ENCODE measurements at places on chromosomes 5 and 9.

GRCh38 chr9:81898851-81899250 is 29.4 kb upstream of the SPATA31D4 start:
- DNase-seq, result no peak

GRCh38 chr5:61319388-61320146 is 12.5 kb upstream of the ZSWIM6 start:
- DNase-seq, result peak; percentile 54

- DNase-seq, result no peak
Measured at GRCh38 chr5:79493596-79494345, 20.2 kb downstream of the HOMER1 start.

DNA sequence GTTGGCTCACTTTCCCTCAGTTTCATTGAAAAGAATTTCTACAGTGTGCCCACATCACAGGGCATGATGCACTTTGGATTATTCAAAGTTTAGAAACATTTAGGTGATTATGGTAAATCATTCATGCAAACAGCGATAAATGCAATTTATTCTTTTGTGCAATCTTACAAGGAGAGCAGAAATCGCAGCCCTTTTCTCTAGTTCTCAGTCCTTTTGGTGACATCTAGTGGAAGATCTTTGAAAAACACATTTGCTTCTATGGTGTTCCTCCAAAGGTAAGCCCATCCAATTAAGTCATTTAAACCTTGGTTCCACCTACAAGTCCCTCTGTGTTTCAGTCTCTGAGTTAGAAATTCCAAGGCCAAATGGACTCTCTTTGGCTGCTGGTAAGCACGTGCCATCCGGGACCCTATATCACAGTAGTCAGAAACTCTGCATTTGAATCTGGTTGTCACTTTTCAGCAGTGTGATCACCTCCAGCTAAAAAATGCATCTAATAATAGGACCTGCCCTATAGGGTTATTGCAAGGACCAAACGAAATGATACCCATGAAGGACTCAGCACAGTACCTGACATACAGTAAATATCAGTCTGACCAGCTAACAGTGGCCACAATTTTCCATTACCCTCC is 66.4 kb downstream of the MACROH2A1 start:
- no peak for DNase-seq

GRCh38 chr5:130724658-130725057 is 440.4 kb downstream of the HINT1 start:
- DNase-seq, result no peak

DNA sequence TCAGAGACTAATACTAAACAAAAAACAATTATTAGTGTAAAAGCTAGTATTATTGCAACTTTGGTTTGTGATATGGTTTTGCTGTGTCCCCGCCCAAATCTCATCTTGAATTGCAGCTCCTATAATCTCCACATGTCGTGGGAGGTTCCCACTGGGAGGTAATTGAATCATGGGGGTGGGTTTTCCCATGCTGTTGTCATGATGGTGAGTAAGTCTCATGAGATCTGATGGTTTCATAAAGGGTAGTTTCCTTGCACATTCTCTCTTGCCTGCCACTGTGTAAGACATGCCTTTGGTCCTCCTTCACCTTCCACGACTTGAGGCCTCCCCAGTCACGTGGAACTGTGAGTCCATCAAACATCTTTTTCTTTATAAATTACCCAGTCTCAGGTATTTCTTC is 325.9 kb upstream of the DAB2 start:
- no peak for DNase-seq

- no peak for DNase-seq
Measured at GRCh38 chr9:83935276-83935935, 14.2 kb upstream of the KIF27 start.

GRCh38 chr9:78575081-78575480 is 278.2 kb downstream of the PSAT1 start:
- DNase-seq, result no peak

- no peak for DNase-seq
Measured at GRCh38 chr5:69368458-69369339, 621 bp downstream of the AK6 start.

DNA sequence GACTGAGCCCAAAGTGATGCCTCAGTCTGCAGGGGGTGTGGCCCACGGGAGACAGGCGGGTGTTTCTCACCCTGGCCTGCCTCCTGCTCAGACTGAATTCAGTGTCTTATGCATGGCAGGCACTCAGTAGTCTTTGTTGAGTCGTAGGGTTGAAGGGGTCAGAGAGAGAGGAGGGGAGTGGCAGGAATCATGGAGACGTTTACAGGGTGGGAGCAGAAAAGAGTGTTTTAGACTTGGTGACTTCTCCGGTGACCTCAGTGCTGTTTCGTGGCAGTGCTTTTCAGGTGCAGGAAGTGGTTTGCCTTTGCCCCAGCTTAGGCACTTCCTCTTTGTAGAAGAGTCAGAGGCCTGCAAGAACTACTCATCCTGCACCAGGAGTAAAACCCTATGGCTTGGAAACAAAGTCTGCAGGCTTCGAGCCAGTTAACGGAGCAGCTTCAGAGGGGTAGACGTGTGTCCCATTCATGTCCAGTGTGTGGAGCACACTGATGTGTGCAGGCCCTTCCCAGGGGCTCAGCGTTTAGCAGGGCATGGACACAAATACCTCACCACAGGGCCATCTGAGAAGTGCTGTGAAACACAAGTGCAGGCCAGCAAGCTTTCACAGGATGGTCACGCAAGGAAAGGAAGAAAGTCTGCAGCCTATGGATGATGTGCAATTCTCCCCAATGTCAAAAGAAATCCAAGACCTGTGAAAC is 24.5 kb upstream of the SEMA4D start:
- DNase-seq, result peak; percentile 98

All from T-helper 2 cell (primary cell).